ENCODE measurements at places on chromosomes 16 and 17.
A peak's percentile ranks its signal among the peaks of the same experiment; 100 is the strongest.

DNA sequence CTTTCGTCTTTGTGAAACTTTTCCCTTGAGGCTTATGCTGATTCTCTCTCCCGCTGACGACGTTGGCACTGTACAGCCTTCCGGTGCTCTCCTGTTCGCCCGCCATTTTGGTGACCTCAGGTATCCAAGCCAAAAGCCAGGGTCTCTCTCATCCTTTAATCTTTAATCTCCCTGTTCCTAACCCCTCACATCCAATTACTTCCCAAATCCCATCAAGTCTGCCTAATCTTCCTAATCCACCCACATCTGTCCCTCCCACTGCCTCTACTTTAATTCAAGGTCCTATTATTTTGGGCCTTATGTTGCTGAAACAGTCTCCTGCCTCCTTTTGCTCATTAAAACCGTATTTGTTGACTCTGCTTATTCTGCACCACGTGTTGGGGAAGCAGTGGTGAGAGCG lies 7.3 kb downstream of the WRAP53 start:
- DNase-seq = no peak

GRCh38 chr16:4407543-4408322 lies 8.7 kb downstream of the CORO7 start:
- no peak for DNase-seq

DNA sequence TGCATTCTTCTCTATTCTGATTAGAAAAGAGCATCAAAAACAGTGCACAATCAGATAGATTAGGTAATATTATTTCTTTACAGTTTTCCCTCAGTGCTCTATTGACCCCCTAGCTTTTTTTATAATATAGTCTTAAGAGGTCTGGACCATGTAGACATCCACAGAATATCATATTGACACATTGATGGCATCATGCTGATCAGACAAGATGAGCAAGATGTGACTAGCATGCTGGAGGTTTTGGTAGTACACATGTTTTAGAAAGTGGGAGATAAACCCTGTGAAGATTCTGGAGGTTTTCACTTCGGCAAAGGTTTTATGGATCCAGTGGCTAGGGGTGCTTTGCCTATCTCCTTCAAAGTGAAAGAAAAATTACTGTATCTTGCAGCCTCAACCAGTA lies 2.8 kb upstream of the ABCA8 start:
- no peak for DNase-seq

DNA sequence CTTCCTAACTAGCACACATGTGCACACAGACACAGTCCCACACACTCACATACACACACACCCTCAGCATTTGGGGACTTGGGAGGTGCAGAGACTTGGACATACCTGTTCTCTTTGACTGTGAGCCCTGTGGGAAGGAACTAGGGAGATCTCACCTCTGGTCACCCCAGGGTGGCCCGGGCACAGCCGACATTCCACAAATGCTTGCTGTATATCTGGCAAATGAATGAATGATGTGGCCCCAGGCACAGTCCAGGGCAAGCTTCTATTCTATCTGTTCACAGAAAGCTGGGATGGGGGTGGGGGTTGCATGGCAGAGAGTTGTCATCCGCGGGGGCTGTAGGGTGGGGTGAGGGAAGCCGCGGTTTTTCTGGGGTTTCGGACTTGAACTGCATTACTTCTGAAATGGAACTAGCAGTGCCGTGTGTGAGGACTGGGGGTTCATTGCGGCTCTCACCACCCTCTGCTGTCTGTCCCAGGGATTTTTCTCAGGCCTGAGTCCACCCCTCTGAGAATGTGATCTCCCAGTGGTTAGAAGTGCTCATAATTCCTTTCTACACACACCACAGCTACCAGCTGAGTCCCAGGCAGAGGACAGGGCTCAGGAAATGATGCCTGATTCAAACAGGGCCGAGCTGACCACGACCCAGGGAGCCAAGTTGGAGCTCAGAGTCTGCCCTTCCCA lies 3.3 kb upstream of the RIPOR1 start:
- no peak for DNase-seq

DNA sequence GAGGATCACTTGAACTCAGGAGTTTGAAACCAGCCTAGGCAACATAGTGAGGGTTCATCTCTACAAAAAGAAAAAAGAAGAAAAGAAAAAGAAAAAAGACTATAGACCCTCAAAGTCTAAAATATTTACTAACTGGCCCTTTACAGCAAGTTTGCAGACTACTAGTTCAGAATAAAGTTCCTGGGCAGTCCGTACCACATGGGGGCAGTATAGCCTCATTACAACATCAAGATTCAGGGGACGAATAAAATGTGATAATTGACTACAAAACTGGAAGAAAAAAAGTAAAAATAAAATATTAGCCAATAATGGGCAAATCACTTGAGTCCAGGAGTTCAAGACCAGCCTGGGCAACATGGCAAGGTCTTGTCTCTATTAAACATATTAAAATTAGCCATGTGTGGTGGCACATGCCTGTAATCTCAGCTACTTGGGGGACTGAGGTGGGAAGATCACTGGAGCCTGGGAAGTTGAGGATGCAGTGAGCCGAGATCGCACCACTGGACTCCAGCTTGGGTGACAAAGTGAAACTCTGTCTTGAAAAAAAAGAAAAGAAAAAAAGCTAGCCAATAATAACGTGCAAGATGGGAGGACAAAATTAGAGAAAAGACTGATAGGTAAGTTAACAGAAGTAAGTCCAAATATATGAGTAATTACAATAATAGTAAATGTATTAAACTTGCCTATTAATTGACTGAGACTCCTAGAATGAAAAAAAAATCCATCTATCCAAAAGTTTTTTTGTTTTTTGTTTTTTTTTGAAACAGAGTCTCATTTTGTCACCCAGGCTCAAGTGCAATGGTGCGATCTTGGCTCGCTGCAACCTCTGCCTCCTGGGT lies 129.4 kb upstream of the SEC14L1 start:
- no peak for DNase-seq

GRCh38 chr16:23145186-23145585 lies 4.1 kb downstream of the USP31 start:
- peak; percentile 81 for DNase-seq

DNA sequence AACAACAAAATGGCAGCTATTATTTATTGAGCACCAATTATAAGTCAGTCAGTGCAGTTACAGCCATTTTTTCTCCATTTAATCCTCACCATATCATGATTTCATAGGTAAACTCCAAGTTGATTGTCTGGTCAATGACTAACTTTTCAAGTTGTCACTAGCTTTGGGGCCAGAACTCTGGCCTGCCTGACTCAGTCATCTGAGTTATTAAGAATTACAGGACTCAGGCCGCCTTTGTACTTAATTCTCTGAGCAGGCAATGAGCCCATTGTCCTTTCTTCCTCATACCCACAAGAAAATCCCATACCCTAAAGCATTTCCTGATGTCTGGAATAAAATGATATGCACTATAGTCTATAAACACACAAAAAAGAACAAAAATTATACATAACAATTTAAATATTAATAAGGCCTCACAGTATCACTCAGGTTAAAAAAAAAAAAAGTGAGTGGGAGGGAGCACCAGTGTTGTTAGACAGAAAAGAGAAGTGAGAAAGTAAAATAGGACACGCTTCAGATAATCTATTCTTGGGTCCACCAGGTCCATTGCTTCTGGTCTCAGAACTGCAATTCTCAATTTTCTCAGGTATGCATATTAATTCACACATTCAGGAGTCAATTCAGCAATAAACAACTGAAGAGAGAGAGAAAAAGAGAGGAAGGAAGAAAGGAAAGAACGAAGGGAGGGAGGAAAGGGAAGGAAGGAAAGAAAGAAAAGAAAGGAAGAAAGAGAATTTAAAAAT lies 70.2 kb downstream of the SPAG9 start:
- peak; percentile 78 for DNase-seq

DNA sequence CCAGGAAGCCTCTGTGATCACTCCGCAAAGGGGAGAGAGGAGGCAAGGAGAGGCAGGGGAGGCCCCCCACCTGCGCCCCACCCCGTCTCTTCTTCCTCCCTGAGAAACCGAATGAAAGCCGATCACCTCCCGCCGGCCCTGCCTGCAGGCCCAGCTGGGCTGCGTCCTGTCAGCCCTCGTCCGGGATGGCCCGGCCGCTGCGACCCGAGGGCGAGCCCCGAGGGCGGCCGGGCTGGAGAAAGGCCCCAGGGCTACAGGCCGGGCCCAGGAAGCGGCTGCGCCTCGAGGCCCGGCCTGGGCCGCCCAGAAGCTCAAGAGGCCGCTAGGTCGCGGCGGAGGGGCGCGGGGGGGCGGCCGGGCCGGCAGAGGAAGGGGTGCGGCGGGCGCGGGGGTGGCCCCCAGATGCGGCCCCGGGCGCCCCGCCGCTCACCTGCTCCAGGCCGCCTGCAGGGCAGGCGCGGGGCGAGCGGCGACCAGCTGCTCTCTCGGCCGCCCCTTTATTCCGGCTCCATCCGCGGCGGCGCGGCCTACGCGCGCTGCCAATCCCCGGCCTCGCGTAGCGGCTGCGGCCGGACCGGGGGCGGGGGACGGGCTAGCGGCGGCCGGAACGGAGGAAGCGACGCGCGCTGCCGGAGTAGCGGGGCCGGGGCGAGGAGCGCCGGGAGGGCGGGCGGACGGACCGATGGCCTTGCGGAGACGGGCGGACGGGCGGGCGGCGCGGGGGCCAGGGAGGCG lies at the start of gene ZNF319:
ZNF319 (minus strand) TSS at position 702 of the 735 bp plus-strand sequence. CDS start 2,407 bp downstream, outside the sequence.
- DNase-seq = no peak

DNA sequence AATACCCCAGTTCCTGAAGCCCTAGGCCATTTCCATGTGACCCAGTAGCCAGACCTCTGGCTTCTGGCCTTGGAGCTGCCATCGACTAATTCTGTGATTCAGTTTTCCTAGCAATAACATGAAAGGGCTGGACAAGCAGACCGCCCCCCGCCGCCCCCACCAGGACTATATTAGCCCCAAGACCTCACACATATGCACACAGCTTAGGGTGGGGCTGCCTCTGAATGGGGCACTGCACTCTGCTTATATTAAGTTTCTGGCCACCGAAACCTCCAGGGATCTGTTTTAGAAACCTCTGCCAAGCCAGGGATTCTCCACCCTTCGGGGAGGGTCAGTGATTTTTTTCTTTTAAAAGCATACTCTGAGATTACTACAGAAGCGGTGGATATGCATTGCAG lies 2.3 kb downstream of the RAB11FIP4 start:
- no peak for DNase-seq

GRCh38 chr17:57256708-57257112 lies 387 bp downstream of the MSI2 start:
- peak; percentile 13 for DNase-seq

- no peak for DNase-seq
Observed at GRCh38 chr17:2243953-2244352, 59.6 kb downstream of the SMG6 start.

DNA sequence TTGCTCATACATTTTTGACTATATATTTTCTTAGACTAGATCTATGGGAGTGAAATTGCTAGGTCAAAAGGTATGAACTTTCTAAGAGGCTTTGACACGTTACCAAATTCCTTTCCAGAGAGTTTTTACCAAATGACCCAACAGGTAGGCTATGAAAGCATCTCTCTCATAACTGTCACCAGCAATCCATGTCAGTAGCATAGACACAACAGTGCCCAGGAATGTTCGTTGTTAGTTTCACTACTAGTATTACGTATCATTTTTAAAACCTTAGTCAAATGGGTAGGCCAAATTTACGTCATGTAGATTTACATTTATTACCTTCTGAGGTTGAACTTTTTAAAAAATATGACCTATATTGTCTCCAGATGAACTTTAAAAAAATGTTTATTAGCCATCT lies 66.8 kb downstream of the MARCHF10 start:
- no peak for DNase-seq

- no peak for DNase-seq
Observed at GRCh38 chr16:4771646-4772045, 4.7 kb upstream of the ZNF500 start.

GRCh38 chr16:52515068-52515671 lies 31.8 kb downstream of the TOX3 start:
- DNase-seq = no peak

- DNase-seq = no peak
Observed at GRCh38 chr17:55144518-55144917, 120.2 kb upstream of the HLF start.

- no peak for DNase-seq
Observed at GRCh38 chr16:31083081-31083480, 5.7 kb downstream of the PRSS53 start.

- DNase-seq = no peak
Observed at GRCh38 chr17:79094261-79094660, 19.6 kb downstream of the ENGASE start.

DNA sequence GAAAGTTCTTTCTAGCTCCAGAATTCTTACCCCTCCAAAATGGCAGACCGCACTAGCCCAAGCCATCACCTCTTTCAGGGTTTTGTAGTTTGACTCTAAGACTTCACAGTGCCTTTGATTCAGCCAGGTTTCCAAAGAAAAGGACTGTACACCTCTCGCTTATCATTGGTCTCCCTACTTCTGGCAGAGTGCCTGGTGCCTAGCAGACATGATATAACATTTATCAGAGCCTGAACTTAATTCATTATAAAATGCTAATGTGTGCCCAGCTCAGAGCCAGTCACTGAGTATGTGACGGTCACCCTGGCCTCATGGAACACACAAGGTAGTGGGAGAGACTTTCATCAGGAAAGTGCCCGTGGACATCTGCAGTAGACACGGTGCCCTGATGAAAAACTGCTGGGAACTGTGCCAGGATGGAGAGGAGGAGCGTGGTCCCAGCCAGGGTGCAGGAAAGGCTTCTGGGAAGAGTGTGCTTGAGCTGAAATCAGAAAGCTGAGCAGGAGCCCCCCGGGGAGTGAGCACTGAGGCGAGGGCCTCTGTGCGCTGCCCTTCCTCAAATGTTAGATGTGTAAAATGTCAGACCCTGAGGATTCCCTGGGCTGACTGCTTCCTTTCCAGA lies 34.3 kb upstream of the LGALS9 start:
- DNase-seq = no peak

DNA sequence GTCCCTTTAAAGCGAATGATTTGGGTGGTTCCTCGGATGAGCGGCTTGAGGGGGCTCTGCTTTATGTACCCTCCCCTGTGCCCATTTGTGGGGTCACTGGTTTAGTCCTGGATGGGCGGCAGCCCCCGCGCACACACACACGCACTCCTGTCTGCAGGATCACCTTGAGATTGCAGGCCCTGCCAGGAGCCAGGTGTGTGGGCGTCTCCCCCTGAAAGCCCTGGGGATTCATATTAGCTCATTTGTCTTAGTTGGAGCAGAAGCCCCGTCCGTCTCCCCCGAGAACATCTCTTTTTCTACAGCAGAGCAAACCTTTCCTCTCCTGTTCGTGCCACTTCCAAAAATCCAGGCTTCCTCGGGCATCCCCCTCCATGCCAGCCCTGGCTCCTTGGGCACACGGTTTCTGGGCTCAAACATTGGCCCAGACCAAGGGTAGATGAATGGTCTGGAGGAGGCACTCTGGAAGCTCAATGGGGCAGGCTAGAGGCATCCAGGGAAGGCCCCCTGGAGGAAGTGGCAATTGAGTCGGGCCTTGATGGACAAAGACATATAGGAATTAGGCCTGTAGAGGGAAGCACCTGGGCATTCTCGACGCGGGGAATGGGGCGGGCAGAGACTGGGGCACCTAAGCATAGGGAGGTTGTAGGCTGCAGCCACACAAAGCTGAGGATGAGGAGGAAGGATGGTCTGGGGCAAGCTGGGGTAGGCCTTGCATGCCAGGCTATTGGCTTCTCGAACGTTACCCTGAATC lies 218.5 kb upstream of the GSE1 start:
- no peak for DNase-seq

- DNase-seq = no peak
Observed at GRCh38 chr17:9974448-9975381, 69.6 kb upstream of the RCVRN start.
